ENCODE measurements at places on chromosomes 6 and 20. TPM values are rescaled to one million over a fixed set of nuclear protein-coding genes. Genes with fewer than 3 reads are reported as not detected.

Gene NUDT3
- 49.8 TPM for total RNA-seq

Gene MOXD1
- total RNA-seq, result not detected

Gene ADNP
- 52.2 TPM for total RNA-seq

DNA sequence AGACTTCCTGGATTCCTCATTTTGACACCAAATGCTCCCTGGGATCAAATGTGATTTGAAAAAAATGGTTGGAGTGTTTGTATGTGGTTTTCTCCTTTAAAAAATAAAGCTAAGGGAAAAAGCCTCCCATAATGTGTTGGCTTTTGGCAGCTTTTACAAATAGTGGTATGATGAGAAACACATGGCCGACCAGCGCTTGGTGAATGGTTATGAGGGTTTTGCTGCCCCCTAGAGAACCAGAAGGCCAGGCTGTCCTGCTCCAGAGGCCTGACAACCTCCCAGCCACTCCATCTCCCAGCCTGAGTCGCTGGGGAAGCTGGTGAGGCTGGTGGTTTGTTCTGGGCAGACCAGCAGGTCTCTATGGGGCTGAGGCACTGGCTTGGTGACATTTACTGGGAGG, 69.3 kb downstream of the CLIC5 start:
- DNase-seq, result peak; percentile 27

GRCh38 chr20:8213831-8214587, 81.9 kb downstream of the PLCB1 start:
- DNase-seq, result no peak

DNA sequence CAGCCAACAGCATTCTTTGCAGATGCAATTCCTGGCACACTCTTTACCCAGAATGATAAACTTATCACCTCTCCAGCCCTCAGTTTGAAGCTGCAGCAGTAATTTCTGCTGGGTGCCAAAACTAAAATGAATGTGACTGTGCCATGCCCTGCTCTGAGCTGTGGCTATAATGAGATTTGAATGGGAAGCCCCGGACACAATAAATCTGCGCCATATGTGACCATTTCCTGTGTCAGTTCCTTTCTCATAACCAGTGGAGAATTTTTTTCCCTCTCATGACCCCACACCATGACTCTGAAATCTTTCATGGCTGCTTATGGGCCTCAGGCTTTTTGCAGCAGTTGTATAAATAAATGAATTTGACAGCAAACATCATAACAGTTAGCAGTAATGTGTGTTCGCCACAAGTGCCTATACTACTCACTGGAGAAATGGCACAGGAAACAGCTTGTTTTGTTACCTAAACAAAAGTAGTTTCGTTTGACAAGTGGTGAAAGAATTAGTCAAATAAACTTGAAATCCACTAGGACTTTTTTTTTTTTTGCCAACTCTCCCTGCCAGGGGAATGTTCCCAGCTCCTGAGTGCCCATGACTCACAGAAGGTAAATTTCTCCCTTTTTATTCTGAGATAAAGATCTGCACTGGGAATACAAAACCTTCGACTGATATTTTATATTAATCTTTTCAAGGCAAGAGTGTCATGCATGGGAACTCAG, 408.4 kb downstream of the PKHD1 start:
- DNase-seq, result no peak

DNA sequence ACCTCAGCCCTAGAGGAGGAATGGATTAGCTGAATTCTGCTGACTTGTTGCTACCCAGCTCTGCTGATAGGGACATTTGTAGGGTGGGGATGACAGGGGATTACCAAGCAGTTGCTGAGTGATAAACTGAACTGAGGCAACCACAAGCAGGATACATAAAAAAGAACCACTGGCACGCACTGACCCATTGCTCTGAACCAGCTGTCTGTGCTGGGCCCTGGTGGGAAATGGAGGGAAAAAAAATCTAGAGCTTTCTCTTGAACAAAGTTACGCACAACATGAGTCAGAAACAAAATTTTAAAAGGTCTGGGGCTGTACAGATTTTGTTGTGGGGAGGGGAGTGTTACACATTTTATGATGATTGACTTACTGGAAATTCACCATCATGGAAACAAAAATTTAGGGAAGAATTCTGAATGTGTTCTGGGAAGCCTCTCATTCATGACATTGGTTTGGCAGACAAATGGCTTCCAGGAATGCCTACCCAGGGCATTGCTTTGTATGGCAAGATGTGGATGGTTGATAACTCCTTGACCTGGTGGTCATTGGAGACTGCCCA, 37.7 kb downstream of the FOXO3 start:
- peak; percentile 47 for DNase-seq

- DNase-seq, result no peak
Observed at GRCh38 chr6:154937306-154938220, 57.6 kb upstream of the TIAM2 start.

DNA sequence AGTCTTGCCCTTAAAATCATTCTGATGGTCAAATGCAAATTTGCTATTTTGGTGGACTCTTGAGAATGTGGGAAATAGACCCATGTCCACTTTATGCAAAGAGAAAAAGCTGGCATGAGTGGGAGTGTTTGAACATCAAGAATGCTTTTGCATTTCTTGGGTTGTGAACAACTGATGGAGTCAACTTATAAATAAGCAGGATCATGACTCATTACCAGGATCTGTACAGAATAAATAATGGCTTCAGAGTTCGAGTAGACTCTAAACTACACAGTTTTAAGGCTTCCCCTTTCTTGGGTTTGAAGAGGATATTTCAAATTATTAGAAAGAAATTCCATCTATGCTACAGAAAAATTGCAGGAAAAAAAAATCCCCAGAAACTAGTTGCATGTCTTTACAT, 195.5 kb downstream of the EYA4 start:
- no peak for DNase-seq

- no peak for DNase-seq
Observed at GRCh38 chr6:13872681-13873080, 52.1 kb upstream of the RNF182 start.

- DNase-seq, result no peak
Observed at GRCh38 chr6:166032366-166033200, 135.1 kb downstream of the TBXT start.
